Hepatocyte (in vitro differentiated cells): ENCODE measurements at places on chromosomes 16 and 17. TPM values are rescaled to one million over a fixed set of nuclear protein-coding genes. Genes with fewer than 3 reads are reported as not detected.

C16orf89 gene
- 1.1 and 4.5 TPM in 2 replicates for total RNA-seq

KRTAP2-1 gene
- total RNA-seq = not detected in 2 replicates

NPTX1 gene
- total RNA-seq = 0.70 and 3.2 TPM in 2 replicates

KRT31 gene
- total RNA-seq = not detected in 2 replicates

CLEC3A gene
- 3.5 and 4.7 TPM in 2 replicates for total RNA-seq

NEUROD2 gene
- total RNA-seq = not detected in 2 replicates

DNA sequence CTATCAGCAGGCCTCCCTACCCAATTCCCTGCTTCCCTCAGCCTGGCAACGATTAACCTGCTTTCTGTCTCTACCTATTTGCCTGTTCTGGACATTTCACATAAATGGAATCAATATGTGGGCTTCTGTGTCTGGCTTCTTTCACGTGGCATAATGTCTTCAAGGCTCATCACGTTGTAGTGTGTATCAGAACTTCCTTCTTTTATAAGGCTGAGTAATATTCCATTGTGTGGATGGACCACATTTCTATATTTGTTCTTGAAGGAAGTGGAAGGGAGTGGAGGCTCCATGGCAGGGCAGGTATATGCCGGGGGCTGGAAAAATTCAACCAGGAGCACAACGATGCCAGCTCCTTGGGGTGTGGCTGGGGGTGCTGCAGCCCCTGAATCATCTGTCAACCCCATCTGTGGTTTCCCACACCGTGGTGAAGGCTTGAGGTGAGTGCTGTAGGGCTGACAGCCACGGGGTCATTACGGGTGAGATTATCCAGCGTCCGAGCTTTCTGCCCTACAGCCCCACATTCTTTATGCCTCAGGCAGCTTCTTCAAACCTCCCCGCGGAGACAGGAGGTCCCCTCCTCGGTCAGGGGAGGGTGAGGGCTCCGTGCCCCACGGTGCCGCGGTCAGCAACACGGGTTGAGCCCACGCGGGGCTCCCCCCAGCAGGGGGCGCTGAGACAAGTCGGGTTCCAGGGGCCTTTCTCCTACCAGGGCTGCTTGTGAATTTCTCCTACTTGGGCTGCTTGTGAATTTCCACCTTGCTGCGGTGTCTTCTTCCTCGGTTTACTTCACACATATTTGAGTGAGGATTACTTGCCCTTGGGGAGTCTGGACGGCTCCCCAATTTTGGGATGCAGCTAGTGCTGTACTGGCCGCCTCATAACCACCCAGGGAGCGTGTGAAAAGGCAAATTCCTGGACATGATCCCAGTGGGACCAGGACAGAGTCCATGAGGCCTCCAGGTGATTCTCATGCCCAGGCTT, 18.3 kb upstream of the WFIKKN2 start:
- H3K27ac ChIP-seq = no peak overlapping the region
- H3K27me3 ChIP-seq = no peaks in the 10 kb centered on the region
- no peak overlapping the region for H3K4me3 ChIP-seq
- no peaks in the 10 kb centered on the region for H3K36me3 ChIP-seq

DNA sequence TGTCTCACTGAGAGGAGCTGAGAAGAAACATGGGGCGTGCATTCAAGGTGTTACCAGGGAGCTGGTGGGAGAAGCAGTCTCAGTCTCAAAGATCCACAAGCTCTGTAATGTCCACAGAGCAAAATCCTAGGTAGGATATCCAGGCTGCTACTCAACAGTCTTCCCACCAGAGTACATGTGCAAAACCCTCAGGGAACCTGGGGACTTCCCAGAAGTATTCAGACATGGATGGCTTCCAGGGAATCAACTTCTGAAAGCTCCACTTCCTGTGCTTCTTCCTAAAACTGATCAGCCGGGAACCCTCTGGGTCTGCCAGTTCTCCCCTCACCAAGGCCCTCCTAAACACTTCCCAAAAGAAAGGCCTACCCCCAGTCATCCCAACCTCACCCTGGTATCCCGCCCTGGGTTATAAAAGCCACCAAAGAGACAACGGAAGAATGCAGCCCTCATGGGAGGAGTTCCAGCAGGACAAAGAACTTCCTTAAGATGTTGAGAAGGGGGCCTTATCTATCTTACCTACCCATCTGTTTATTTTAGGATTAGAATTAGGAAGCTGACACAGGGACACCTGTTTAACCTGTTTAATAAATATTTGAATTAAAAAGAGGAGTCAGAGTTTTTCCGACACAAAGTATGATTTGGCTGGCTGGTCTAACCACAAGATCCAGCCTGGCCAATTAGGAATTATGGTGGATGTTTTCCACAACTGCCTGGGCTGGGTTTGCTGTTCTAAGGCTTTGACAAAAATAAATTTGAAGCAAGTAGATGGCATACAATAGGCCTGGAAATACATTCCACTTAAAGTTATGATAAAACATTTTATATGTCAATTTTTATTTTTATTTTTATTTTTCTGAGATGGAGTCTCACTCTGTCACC, 37.0 kb downstream of the CUEDC1 start:
- H3K4me1 ChIP-seq = peaks cover 48% of the 10 kb centered on the region
- H3K27me3 ChIP-seq = no peaks in the 10 kb centered on the region
- DNase-seq = no peak

- H3K27me3 ChIP-seq = no peaks in the 10 kb centered on the region
- H3K4me1 ChIP-seq = no peaks in the 10 kb centered on the region
- no peak overlapping the region for H3K4me3 ChIP-seq
- H3K36me3 ChIP-seq = no peaks in the 10 kb centered on the region
Observed at GRCh38 chr17:58205936-58206335, 13.1 kb downstream of the MKS1 start.

- H3K36me3 ChIP-seq = no peaks in the 10 kb centered on the region
- H3K27me3 ChIP-seq = no peaks in the 10 kb centered on the region
- peaks cover 11% of the 10 kb centered on the region for H3K4me1 ChIP-seq
Observed at GRCh38 chr17:39144416-39144840, 7.0 kb downstream of the PLXDC1 start.

- H3K4me1 ChIP-seq = peaks cover 36% of the 10 kb centered on the region
- no peaks in the 10 kb centered on the region for H3K27me3 ChIP-seq
- H3K36me3 ChIP-seq = no peaks in the 10 kb centered on the region
- H3K4me3 ChIP-seq = no peak overlapping the region
Observed at GRCh38 chr17:44112284-44113280, 10.9 kb downstream of the HDAC5 start.

DNA sequence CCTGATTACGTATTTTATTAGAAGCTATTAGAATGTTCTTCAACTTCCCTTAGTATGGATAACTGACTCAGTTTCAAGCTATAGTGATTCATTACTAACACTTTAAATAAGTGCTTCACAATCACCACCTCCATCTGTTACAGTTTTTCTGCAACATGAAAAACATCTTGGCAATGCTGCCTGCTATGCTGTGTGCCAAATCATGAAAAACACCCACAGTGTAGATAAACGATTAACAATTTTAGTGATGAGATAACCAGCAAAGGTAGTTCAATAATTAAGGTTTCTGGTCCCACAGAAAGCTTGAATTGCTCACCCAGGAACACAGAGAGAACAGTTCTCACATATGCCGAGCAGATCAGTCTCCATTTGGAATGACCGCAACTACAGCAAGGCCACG, 51.4 kb upstream of the SLC25A19 start:
- H3K4me1 ChIP-seq = no peaks in the 10 kb centered on the region
- H3K27ac ChIP-seq = no peak overlapping the region
- H3K36me3 ChIP-seq = no peaks in the 10 kb centered on the region

GRCh38 chr16:27977966-27978365, 85.5 kb downstream of the GSG1L start:
- no peaks in the 10 kb centered on the region for H3K27me3 ChIP-seq
- DNase-seq = no peak
- H3K4me3 ChIP-seq = no peak overlapping the region
- H3K27ac ChIP-seq = no peak overlapping the region
- H3K4me1 ChIP-seq = no peaks in the 10 kb centered on the region

DNA sequence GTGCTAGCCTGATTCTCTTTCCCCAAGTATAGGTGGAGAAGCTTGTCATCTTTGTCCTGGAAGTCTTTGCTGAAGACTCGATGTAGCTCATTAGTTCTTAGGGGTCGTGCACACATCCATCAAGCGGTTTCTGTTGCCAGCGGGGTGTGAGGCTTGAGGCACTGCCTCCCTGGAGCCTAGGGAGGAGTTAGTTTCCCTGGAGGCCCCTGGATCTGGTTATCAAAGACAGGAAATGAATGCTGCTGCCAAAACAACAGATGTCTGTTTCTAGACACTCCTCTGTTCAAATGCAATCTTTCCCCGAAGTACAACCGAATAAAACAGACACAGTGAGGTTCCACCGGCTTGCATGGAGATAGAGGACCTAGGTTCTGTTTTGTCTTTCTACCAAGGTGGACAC, 17.5 kb downstream of the HS3ST4 start:
- H3K4me1 ChIP-seq = no peaks in the 10 kb centered on the region
- H3K27me3 ChIP-seq = peaks cover 5% of the 10 kb centered on the region
- H3K36me3 ChIP-seq = no peaks in the 10 kb centered on the region
- DNase-seq = no peak
- no peak overlapping the region for H3K27ac ChIP-seq
